Immature natural killer cell (primary cell): ENCODE measurements at places on chromosomes 1 and 21.

DNA sequence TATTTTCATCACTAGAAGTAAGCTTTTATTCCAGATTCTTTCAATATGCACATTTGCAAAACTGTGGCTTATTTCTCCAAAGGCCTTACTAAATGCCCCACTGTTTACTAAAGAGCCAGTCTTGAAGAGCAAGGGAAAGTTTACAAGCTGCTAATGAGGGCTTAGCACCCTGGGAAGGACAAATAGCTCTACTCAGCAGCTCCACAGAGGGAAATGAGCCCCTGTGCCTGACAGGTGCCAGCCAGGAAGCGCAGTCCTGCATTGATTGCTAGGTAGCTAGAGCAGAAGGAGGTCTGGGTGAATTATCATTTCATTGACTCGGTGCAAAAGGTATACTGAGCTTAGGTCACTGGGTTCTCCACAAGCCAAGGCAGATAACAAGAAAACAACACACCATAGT, 307.0 kb downstream of the SETD4 start:
- H3K27ac ChIP-seq, result no peak overlapping the region
- H3K4me3 ChIP-seq, result no peak overlapping the region
- H3K36me3 ChIP-seq, result no peaks in the 10 kb centered on the region
- no peak for DNase-seq
- H3K27me3 ChIP-seq, result peaks cover 5% of the 10 kb centered on the region

- peaks cover 23% of the 10 kb centered on the region for H3K36me3 ChIP-seq
- peaks cover 2% of the 10 kb centered on the region for H3K27me3 ChIP-seq
- DNase-seq, result no peak
- H3K4me3 ChIP-seq, result no peak overlapping the region
These were observed 22.6 kb downstream of the NPL start for GRCh38 chr1:182811975-182812722.

DNA sequence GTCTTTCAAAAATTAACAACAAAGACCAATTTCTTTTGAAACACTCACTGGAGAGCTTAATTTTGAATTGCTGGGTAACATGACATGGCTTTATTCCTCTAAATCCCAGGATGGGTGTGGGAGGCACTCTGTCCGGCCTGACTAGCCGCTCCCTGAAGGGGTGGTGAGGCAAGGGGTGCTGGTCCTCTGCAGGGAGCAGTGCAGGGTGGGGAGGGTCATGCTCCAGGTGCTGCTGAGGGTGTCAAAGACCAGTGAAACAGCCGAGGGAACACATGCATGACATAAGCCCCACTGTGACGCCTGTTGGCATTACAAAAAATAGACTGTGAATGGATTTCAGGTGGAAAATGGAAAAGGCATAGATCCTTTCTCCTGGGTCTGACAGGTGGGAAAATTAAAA, 223.7 kb downstream of the VAV3 start:
- H3K27me3 ChIP-seq, result no peaks in the 10 kb centered on the region
- peaks cover 15% of the 10 kb centered on the region for H3K36me3 ChIP-seq
- H3K4me3 ChIP-seq, result no peak overlapping the region
- DNase-seq, result no peak
- peak overlapping the region; percentile 41 for H3K27ac ChIP-seq

GRCh38 chr1:154833209-154833608, 36.9 kb downstream of the KCNN3 start:
- peaks cover 3% of the 10 kb centered on the region for H3K27me3 ChIP-seq
- no peak overlapping the region for H3K27ac ChIP-seq
- H3K4me1 ChIP-seq, result no peaks in the 10 kb centered on the region
- H3K4me3 ChIP-seq, result no peak overlapping the region

- H3K4me1 ChIP-seq, result no peaks in the 10 kb centered on the region
- H3K27me3 ChIP-seq, result no peaks in the 10 kb centered on the region
- H3K27ac ChIP-seq, result no peak overlapping the region
These were observed 36.2 kb upstream of the UBE2U start for GRCh38 chr1:64167176-64167575.

DNA sequence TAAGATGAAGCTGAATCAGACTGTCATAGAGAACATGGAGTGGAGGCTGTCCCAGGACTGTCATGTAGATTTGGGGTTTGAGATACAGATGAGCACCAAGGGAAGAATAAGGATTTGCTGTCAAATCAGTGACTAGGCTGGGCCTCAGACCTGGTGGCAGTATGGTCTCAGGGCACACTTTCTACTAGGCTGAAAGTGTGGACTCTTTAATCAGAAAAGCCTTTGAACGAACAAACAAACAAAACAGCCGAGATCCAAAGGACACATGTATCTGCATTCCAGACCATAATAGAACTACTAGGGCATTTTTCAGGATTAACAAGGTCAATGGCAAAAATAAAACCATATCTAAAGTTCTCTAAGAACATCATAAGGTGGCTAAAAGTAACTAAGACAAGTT, 2.9 kb downstream of the OR10J1 start:
- H3K27me3 ChIP-seq, result peaks cover 2% of the 10 kb centered on the region
- H3K27ac ChIP-seq, result no peak overlapping the region
- H3K36me3 ChIP-seq, result no peaks in the 10 kb centered on the region
- no peak overlapping the region for H3K4me3 ChIP-seq

DNA sequence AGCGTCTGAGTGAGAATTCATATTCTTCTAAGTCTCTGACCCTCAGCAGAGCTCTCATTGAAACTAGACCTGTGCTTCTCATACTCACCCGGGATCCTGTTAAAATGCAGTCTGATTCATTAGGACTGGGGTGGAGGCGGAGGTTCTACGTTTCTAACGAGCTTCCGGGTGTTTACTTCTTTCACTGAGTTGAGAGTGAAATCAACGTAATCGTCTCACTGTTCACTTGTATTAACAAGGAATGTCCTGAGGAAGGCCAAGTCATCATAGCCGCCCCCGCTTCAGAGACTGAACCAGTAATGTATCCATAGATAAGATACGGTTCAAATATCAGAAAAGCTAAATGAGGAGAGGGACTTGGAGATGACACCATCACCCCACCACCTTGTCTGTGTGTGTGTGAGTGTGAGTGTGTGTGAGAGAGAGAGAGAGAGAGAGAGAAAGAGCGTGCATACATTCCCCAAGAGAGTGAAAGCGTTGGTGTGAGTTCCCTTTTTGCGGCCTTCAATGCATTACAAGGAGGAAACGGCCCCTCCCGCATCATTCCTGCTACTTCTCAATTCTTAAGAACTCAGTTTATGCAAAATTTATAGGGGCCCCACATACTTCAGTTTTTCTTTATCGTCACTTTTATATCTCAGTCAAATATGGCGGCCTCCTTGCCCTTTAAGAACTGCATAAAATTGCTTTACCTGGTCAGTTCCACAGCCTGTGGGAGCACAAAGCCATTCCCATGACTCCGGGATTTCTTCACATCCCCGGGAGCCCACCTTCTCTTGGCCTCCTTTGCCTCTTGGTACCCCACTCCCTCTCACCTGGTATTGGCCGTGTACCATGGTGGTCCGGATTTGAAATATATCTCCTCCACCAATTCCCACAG, 19.8 kb downstream of the KMO start:
- peak; percentile 18 for DNase-seq
- peaks cover 17% of the 10 kb centered on the region for H3K4me1 ChIP-seq
- peaks cover 7% of the 10 kb centered on the region for H3K27me3 ChIP-seq

GRCh38 chr1:110616587-110616986, 10.4 kb upstream of the KCNA2 start:
- H3K4me3 ChIP-seq, result no peak overlapping the region
- H3K27ac ChIP-seq, result no peak overlapping the region
- no peak for DNase-seq
- H3K27me3 ChIP-seq, result peaks cover 25% of the 10 kb centered on the region

DNA sequence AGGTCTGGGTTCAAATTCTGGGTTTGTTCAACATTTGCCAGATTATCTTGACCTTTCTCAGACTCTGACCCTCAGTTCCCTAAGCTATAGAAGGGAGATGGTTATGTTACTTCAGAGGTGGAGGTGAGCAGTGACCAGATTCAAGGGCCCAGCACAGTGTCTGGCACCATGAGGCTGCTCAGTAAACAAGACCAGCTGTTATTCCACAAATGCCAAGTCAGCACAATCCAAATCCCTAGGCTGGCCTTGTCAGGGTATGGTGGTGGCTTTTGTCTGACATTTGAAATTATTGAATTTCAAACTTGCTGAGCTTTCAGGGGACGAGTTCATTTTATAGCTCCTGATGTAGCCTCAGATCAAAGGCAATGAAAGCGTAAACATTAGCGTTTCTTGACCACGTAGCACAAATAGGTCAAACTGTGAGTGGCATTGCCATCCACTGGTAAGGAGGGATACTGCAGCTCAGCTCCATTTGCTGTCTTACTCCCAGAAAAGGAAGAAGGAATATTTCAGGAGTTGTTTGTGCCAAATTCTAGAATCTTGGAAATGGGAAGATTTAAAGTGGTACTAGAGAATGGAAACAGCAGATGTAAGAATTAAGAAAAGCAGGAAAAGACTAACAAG, 94.3 kb upstream of the EDN2 start:
- H3K4me3 ChIP-seq, result no peak overlapping the region
- no peak for DNase-seq
- peaks cover 15% of the 10 kb centered on the region for H3K36me3 ChIP-seq
- peaks cover 19% of the 10 kb centered on the region for H3K4me1 ChIP-seq

GRCh38 chr21:44844256-44844655, 26.4 kb upstream of the SUMO3 start:
- no peaks in the 10 kb centered on the region for H3K36me3 ChIP-seq
- DNase-seq, result no peak
- no peak overlapping the region for H3K4me3 ChIP-seq

DNA sequence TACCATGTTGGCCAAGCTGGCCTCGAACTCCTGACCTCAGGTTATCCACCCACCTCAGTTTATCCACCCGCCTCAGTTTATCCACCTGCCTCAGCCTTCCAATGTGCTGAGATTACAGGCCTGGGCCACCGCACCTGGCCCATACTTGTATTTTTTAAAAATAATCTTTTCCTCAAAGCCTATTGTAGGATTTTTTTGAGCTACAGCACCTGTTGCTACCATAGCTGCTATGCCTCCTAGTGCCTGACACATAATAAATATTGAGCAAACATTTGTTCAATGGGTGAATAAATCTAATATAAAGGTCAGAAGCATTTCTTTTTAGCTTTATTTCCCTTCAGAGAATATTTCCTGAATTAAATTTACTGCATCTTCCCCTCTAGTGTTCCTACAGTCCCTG, 15.7 kb upstream of the ACBD3 start:
- no peak for DNase-seq
- no peak overlapping the region for H3K4me3 ChIP-seq
- H3K4me1 ChIP-seq, result no peaks in the 10 kb centered on the region
- H3K27ac ChIP-seq, result no peak overlapping the region
- no peaks in the 10 kb centered on the region for H3K36me3 ChIP-seq

GRCh38 chr1:72937905-72938304, 655.6 kb upstream of the NEGR1 start:
- no peak overlapping the region for H3K4me3 ChIP-seq
- H3K4me1 ChIP-seq, result no peaks in the 10 kb centered on the region
- DNase-seq, result no peak
- H3K36me3 ChIP-seq, result no peaks in the 10 kb centered on the region
- no peak overlapping the region for H3K27ac ChIP-seq

DNA sequence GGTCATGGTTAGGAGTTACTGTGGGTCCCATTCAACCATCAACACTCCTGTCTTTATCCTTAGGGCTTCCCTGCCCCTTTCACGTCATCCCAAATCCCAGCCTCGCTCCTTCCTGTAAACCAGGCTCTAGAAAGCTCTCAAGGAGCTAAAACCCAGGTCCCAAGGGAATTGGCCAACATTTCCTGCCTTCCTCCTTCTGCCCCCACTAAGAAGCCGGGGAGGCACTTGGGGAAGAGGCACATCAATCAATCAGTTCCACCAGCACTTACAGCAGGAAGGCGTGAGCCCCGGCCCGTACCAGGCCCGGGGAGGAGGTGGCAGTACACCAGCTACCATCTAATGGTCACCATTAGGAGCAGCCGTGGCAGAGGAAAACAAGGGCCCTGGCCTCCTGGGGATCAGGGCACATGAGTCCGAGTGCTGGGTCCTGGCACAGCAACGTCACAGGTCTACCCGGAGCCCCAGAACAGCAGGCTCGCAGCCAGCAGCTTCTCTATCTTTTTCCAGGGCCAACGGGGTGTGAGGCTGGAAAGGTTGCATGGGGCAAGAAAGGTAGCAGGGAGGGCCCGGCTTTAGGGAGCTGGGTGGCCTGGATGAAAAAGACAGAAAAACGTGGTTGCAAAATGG, 108.6 kb downstream of the CASZ1 start:
- H3K27me3 ChIP-seq, result peaks cover 3% of the 10 kb centered on the region
- DNase-seq, result no peak
- H3K4me1 ChIP-seq, result peaks cover 35% of the 10 kb centered on the region
- H3K36me3 ChIP-seq, result no peaks in the 10 kb centered on the region
- no peak overlapping the region for H3K4me3 ChIP-seq

DNA sequence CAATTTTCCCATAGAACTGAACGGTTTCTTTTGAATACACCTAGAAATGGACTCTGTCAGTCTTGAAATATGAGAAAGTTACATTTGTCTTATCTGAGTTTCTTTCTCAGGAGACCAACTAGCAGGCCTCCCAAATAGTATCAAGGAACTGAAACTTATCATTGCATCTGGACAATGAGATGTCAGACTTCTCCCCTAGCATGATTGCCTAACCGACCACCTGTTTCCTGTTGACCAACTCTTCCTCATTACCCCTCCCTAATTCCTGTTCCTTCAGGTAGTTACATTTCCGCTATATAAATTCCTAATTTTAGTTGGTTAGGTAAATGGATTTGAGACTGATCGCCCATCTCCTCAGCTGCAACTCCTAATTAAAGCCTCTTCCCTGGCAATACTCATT, 1587.3 kb downstream of the NCAM2 start:
- no peak overlapping the region for H3K27ac ChIP-seq
- H3K36me3 ChIP-seq, result no peaks in the 10 kb centered on the region
- peaks cover 2% of the 10 kb centered on the region for H3K27me3 ChIP-seq
- H3K4me1 ChIP-seq, result no peaks in the 10 kb centered on the region

DNA sequence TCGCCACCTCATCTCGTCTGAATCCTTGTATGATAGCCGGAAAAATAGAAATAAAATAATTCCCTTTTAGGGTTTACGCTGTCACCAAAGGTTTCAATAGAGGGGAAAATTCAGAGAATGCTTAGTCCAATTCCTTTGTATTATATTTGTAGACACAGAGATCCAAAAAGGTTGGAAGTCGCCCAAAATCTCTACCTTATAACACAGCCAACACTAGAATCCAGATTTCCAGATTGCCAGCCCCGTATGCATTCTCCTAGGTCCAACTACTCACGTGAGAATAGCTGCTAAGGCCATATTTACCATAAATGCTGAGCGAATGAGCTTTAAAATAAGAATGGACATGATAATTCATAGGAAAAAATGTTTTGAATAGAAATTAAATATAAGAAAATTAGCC, 124.5 kb downstream of the KCNK1 start:
- no peaks in the 10 kb centered on the region for H3K4me1 ChIP-seq
- no peak for DNase-seq
- no peak overlapping the region for H3K27ac ChIP-seq
- H3K27me3 ChIP-seq, result no peaks in the 10 kb centered on the region
- no peaks in the 10 kb centered on the region for H3K36me3 ChIP-seq
- H3K4me3 ChIP-seq, result no peak overlapping the region

GRCh38 chr1:82321794-82322193, 521.1 kb downstream of the ADGRL2 start:
- no peak overlapping the region for H3K4me3 ChIP-seq
- no peaks in the 10 kb centered on the region for H3K36me3 ChIP-seq
- H3K27ac ChIP-seq, result no peak overlapping the region
- H3K27me3 ChIP-seq, result no peaks in the 10 kb centered on the region
- no peak for DNase-seq
